ENCODE measurements at places on chromosomes 5 and 9.

DNA sequence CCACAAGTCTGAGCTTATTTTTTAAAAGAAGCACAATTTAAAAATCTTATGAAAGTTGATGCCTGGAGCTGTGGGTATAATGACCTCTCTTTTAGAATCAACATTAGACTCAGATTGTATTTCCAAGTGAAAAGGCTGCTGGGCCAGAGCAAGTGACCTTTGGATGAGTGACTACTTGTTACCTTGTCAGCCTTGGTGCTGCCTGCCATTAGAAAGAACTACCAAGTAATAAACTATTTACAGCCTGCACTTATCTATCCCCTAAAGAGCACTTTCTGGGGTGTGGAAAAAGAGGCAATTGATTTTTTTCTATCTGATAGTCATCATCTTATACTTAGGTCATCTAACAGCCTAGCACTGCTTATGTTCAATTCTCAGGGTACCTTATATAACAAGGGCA is 134.9 kb upstream of the FBXL17 start:
- no peak for DNase-seq

DNA sequence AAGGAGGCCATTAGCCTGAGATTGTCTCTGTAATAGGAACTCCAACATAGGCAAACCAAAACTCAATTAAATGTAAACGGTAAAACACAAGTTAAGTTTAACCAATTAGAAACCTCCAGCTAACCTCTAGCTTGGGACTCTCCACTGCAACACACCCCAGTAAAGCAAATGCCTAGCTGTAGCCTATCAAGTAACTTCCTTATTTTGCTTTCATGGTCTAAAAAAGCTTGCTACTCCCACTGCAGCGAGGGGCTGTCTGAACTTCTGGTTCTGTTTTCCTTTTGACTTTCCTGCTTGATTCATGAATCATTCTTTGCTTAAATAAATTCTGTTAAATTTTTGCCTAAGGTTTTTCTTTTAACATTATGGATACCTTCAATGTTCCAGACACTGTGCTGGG is 24.4 kb upstream of the C5orf46 start:
- no peak for DNase-seq

GRCh38 chr5:104513121-104513602 is 950.6 kb upstream of the NUDT12 start:
- no peak for DNase-seq

DNA sequence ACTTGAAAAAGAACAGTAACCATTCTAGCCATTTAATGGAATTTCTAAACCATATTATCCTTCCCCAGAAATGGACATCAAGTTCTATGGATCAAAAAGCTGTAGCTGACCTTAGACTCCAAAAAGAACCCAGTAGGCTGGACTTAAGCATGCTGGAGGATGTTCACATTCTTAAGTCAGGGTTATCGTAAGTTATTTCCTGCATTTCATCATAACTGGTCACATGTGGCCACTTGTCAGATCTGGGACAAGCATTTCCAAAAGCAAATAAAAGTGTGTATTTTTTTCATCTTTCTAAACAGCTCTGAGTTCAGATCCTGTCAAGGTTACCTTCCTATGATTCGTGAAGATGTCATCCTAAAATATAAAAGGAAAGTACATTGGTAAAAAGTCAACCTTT is 274.5 kb upstream of the PTGER4 start:
- no peak for DNase-seq

- DNase-seq, result no peak
These were observed 675.4 kb downstream of the SEMA5A start for GRCh38 chr5:8870349-8870958.

GRCh38 chr5:5626412-5626811 is 203.9 kb downstream of the ICE1 start:
- no peak for DNase-seq

DNA sequence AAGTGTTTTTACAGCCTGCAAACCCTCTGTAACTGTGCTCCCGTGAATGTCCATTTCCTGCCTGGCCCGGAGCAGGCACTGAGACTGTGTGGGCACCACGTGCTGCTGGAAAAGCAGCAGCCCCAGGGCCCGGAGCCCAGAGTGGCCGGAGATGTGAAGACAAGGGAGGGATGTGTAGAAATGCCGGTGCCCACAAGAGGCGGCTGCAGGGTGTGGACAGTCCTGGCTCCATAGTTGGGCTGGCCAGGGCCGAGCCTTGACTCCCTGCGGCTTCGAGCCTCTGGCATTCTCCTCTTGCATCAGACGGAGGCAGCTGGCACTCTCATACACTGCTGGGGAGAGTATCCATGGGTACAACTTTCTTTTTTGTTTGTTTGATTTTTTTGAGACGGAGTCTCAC is 13.2 kb upstream of the GFPT2 start:
- DNase-seq, result no peak

DNA sequence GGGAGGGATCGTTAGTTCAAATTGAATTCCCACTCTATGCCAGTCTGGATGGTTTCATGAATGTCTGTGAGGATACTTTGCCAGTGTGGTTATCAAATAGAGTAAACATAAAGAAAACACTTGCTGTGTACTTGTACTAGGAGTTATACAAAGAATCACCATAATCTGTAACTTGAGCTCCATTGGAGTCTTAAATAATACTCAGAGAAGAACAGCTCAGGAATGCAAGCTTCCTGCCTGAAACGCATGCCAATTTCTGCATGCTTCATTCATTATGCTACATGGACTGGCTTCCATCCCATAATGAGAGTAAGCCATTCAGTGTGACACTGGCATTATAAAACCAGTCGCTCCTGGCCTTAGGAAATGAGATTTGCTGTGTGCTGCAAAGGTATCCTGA is 351.4 kb downstream of the SEMA5A start:
- no peak for DNase-seq

GRCh38 chr5:106454651-106455415 is 1215.9 kb downstream of the EFNA5 start:
- no peak for DNase-seq

GRCh38 chr5:168434001-168434400 is 52.3 kb upstream of the RARS1 start:
- DNase-seq, result no peak

- DNase-seq, result no peak
These were observed 1.7 kb upstream of the TSLP start for GRCh38 chr5:111069839-111070238.

DNA sequence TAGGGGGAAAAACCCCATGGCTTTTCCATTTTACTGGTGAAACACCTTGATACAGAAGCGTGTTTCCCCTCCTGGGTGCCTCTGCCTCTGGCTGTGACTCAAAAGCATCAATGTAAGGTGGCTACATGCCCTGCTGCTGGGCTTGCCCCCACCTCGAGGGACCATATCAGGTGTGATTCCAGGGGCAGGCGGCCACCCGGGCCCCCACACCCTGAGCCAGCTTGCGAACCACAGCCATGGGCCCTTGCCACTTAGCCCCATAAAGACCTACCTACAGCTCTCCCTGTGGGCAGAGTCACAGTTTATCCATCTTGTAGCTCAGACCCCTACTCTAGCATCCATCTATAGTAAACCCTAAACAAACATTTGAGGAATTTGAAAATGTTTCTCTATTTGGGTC is 10.8 kb downstream of the SHC3 start:
- no peak for DNase-seq

GRCh38 chr5:405421-405820 is 37.6 kb upstream of the EXOC3 start:
- DNase-seq, result peak; percentile 44

DNA sequence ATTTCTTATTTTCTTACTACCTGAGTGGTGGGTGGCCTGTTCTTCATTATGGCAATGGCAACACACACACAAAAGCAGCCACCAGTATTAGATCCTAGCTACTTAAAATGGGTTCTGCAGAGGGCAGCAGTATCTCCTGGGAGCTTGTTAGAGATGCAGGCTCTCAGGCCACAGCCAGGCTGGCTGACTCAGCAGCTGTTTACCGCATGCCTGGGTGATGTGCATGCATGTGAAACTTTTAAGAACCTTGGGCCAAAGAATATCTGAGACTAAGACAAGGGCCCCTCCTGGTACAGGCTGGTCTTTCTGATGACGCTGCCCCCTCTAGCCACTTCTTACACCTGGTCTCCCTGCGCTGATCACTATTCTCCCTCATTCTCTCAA is 399.0 kb downstream of the MED10 start:
- no peak for DNase-seq

DNA sequence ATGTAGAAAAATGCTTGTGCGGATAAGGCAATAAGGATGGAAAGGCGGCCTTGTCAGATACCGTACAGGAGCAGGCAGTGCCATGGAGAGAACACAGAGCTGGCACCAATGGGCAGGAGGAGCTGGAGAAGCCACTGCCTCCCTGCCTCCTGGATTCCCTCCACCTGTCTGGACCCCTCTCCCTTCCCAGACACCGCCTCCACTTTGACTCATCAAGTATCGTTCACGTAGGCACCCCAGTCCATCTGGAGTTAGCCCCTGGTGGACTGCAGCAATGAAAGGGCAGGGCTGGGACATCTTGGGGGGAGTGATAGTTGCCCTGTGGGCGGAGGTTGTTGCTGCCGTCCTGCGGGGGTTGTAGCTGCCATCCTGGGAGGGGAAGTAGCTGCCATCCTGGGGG is 232.0 kb downstream of the ROR2 start:
- DNase-seq, result no peak

- no peak for DNase-seq
These were observed 23.4 kb upstream of the GALNT10 start for GRCh38 chr5:154166901-154167791.

DNA sequence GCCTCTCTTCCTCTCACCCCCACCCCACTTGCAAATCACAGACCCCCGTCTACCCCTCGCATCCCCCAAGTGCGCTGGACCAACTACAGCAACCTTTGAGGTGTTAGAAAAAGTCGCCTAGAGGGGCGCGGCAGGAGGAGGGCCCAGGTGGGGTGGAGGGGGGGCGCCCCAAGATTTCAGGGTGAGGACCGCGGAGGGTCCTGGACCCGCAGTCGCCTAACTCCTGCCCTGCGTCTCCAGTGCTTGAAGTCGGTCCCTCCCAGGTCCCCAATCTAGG is 379 bp upstream of the EGFLAM start:
- no peak for DNase-seq

DNA sequence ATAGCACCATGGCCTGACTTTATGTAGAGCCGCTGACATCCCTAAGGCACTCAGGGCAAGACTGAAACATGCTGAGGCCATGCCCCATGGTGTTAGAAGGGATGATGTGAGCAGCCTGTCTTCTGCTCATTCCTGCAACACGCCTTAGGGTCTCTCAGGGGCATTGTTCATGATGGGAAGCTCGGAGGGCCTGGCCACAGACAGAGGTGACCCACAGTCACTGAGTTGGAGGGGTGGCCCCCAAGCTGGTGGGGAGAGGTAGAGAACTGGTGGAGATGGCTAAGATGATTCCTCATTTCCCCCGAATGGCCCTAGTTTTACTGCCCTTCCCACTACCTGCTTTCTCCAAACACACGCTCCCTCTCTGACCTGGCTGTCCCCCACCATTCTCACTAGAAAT is 135.2 kb downstream of the BARX1 start:
- DNase-seq, result no peak

DNA sequence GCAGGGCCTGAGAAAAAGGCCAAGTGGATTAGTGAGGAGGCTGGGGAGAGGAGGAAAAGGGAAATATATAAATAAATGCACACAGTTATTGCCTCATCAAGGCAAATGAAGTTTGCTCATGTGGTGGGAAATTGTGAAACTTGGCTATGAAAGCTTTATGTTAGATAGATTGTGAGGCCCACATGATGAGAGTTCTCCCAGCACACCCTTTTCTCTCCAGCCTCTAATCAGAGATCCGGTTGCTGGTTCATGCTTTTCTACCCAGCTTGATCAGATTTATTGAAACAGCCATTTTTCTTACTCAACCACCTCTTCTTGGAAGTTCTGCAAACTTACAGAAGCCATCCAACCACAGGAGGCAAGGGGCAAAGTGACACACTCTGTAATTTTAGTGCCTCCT is 125.8 kb upstream of the KLF4 start:
- DNase-seq, result no peak

- DNase-seq, result no peak
These were observed 2.9 kb downstream of the DUSP1 start for GRCh38 chr5:172768098-172768572.

DNA sequence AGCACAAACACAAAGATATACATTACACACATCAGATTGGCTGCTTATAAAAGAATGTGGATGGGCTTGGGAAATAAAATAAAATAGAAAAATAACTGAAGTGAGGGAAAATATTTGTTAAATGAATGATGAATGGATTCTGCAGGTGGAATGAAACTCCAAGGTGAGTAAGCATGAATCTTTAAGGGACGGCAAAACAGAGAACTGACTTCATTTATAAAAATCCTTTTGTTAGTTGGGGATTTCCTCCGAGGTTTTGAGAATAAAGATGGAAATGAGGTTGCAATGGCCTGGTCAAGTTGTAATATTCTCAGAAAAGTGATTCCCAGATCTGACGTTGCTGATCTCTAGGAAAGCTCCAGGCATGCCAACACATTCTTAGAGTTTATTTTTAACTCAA is 20.9 kb upstream of the SEMA6A start:
- DNase-seq, result no peak

GRCh38 chr9:95010431-95010838 is 283.9 kb downstream of the AOPEP start:
- DNase-seq, result no peak

- DNase-seq, result no peak
These were observed 318.7 kb upstream of the ITGA1 start for GRCh38 chr5:52468976-52469375.

- no peak for DNase-seq
These were observed 259.4 kb downstream of the CDH18 start for GRCh38 chr5:19728571-19728970.

GRCh38 chr9:120950421-120951388 is 24.1 kb upstream of the TRAF1 start:
- DNase-seq, result no peak

- DNase-seq, result no peak
These were observed 2064.4 kb upstream of the C9orf72 start for GRCh38 chr9:29637471-29638237.

DNA sequence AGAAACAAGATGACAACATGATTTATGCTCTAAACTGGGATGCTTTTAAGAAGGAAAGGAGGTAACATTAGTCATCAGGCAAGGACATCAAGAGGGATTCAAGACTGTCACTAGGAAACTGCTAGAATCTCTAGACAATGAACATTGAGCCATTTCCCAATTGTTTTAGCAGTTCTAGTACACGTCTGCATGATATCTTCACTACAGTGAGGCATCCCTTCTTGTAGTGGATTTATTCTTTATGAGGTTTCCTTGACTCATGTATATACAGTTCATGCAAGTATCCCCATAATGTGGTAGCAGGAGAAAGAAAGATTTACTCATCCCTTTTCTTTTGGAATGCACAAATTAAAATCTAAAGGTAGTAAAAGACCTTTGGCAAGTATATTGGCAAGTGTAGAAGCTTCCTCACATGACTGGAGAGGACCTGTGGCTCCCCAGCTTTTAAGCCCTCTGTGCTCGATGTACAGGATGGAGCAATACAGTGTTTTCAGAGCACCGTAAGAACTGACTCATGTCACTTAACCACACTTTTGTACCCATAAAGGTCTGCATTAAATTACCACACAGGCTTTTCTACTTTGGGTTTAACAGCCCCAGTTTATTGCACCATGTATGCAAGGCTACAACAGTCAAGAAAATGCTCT is 335.9 kb downstream of the SEMA5A start:
- no peak for DNase-seq
